ENCODE measurements at places on chromosomes 3 and 15.

DNA sequence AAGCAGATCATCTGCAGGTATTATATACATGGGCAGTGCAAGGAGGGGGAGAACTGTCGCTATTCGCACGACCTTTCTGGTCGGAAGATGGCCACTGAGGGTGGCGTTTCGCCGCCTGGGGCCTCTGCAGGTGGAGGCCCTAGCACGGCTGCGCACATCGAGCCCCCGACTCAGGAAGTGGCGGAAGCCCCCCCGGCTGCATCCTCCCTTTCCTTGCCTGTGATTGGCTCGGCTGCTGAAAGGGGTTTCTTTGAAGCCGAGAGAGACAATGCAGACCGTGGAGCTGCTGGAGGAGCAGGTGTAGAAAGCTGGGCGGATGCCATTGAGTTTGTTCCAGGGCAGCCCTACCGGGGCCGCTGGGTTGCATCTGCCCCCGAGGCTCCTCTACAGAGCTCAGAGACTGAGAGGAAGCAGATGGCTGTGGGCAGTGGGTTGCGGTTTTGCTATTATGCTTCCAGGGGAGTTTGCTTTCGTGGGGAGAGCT is 639 bp downstream of the MKRN3 start:
- DNase-seq = no peak

GRCh38 chr3:30895329-30895728 is 868 bp upstream of the GADL1 start:
- no peak for DNase-seq

GRCh38 chr15:70038730-70039392 is 58.9 kb downstream of the TLE3 start:
- no peak for DNase-seq

DNA sequence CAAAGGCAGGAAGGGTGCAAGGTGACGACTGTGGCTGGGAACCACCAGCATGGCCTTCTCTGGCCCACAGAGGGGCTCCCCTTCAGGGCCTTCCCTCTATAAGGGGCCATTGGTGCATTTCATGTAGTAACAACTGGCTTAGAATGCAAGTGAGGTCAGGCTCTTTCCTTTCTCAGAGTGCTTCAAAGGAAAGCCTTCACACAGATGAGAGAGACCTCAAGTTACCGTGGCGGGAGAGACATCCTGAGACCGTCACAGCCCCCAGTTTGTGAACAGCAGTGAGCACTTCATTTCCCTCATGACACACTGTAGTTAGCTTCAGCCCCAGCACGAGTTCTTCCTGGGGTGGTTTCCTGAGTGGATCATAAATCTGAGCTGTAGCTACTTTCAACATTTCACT is 96.6 kb upstream of the LIMD1 start:
- DNase-seq = no peak

DNA sequence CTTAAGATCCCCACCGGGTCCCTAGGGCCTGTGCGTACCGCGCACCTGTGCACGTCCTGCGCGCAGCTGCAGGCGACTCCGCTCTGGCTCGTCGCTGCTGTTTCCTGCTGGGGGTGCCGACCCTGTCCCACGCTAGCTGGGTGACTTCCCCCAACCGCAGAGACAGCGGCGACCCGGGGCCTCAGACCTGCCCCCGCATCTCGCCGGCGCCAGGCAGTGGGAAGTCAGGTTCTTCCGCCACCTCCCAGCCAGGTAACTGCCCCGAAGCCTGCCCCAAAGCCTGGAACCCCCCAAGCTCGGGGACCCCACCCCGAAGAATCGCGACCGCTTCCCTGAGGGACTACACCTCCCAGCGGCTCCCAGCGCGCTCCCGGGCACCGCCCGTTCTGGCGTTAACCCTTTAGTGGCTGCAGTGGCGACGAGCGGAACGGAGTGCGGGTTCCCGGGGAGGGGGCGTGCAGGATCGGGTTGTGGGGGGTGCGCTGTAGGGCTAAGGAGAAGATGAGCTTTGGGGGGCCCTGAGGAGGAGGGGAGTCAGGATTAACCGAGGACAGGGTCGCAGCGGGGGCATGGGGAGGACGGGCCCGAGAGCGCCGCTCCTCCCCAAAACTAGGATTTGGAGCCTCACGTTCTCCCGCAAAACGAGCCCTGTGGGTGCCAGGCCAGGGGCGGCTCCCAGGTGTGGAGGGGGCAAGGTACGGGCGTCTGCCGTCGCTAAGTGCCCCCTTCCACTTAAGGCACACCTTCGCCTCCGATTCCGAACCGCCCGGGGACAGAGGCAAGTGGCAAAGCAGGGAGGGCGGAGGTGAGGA is 589 bp downstream of the NEIL1 start:
- peak; percentile 85 for DNase-seq

GRCh38 chr15:35858707-35859106 is 312.7 kb upstream of the DPH6 start:
- no peak for DNase-seq

DNA sequence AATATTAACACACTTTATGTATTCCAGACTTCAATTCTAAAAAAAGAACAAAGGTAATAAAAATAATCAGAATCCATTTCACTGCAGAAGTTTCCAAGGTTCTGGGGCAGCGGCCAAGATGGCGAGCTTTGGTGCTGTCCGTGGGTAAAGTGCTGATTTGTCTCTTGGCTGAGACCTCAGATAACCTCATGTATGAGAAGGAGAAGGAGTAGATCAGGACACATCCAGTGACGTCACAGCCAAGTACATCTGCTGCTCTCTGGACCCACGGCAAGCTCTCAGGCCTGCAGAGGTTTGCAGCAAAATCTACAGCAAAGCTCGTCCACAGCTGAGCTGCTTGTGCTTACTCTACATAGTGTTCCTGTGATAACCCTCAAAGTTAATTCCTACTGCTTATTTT is 165.7 kb downstream of the MAGI1 start:
- DNase-seq = no peak

- peak; percentile 97 for DNase-seq
These were observed 6.4 kb downstream of the CELSR3 start for GRCh38 chr3:48656061-48656840.

DNA sequence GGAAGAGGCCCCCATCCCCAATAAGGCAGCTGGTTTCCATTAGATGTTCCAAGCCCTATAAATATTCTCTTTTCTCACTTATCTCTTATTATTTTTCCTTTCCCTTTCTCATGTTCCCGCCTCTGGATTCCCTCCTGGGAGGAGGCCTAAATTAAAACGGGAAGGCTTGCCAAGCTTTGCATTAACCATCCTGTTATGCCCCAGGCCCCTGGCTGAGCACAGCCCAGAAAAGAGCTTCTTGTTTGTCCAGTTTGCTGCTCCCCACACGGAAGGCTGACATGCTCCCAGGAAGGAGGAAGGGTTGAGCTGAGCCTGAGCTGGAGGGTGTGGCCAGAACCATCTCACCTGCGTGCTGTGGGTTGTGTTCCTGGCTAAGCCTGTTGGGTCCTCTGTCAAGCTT is 63.1 kb upstream of the BOC start:
- no peak for DNase-seq

DNA sequence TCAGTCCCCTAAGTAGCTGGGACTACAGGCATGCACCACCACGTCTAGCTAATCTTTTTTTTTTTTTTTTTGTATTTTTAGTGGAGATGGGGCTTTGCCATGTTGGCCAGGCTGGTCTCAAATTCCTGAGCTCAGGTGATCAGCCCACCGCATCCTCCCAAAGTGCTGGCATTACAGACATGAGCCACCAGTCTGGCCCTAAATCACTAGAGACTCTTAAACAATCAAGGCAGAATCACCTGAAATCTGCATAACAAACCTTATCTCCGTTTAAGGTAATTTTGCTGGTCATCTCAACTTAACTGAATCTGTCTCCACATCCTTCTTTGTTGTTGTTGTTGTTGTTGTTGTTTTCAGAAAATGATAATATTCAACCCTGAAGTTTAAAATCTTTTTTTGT is 5.6 kb upstream of the TRMT10C start:
- DNase-seq = no peak

DNA sequence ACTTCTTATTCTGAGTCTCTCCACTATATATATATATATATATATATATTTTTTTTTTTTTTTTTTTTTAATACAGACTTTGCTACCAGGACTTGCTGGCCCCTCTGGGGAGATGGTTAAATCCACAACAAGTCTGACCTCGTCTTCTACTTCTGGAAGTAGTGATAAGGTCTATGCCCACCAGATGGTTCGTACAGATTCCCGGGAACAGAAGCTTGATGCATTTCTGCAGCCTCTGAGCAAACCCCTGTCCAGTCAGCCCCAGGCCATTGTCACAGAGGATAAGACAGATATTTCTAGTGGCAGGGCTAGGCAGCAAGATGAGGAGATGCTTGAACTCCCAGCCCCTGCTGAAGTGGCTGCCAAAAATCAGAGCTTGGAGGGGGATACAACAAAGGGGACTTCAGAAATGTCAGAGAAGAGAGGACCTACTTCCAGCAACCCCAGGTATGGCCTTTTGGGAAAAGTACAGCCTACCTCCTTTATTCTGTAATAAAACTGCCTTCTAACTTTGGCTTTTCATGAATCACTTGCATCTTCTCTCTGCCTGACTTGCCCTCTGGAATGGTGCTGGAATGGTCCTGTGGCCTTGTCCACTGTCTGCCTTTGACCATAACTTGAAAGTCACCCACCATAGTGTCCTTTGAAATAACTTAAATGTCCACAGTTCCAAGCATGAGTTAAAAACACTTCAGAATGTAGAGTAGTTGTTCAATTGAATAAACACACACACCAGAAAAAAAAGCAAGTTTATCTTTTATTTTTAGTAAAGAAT is 32.4 kb downstream of the MLH1 start:
- no peak for DNase-seq

DNA sequence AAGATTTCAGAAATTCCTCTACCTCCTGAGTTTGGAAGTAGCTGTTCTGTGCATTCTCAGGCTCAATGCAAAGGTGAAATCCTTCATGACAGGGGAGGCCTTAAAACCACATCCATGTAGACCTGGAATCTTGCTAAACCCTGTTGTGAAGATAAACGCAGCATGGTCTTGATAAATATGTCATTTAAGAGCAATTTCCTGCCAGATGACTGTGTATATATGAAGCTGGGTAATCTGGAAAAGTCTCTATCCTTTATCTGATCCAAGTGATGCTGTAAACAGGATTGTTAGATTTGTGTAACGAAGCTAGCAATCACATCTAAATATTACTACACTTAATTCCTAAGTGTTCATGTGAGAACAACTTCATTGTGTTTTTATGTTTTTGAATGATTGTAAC is 9.1 kb downstream of the MCTP2 start:
- no peak for DNase-seq

DNA sequence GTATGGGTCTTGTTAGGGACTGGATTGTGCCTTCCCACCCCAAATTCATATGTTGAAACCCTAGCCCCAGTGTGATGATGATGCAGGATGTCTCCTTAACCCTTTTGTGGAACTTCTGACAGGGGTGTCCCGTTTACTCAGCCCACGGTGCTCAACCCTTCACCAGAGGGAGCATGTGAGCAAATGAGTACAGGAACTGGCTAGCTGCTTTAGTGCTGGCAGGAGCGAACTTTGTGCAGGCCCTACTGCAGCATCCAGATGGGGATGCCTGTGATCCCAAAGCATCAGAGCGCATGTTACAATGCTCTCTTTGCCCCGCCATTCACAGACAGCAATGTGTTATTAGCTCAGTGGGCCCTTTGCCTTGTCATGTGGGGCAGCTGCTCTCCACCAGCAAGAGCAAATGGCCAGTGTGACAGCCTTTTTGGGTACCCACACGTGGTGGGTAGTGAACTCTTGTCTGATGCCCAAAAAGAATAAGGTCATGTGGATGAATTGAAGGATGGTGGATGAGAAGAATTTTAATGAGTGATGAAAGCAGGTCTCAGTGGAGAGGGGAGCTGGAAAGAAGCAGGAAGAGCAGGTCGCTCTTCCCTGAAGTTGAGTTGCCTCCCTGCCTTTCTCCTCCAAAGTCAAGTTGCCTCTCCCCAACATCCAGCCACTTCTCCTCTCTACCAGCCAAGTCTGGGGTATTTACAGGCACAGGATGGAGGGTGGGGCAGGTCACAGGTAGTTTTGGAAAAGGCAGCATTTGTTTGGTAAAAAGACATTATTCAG is 63.3 kb upstream of the STRIT1 start:
- DNase-seq = peak; percentile 78

- no peak for DNase-seq
These were observed 6.8 kb upstream of the ADPGK start for GRCh38 chr15:72790302-72790910.

DNA sequence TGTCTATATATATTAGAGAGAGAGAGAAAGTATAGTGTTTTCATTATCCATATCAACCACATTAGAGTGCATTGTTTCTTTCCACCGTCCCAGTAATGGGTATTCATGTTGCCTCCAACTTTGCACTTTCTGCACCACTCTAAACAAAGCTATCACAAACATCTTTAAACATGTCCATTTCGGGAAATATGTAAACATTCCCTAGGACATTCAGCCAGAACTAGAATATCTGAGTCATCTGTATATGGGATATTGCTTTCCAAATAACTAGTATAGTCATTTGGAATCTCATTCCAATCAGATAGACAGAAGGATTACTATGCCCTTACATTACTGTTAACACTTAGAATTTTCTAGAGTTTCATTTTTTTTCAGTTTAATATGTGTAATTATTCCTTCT is 914.9 kb upstream of the EPHA6 start:
- DNase-seq = no peak

DNA sequence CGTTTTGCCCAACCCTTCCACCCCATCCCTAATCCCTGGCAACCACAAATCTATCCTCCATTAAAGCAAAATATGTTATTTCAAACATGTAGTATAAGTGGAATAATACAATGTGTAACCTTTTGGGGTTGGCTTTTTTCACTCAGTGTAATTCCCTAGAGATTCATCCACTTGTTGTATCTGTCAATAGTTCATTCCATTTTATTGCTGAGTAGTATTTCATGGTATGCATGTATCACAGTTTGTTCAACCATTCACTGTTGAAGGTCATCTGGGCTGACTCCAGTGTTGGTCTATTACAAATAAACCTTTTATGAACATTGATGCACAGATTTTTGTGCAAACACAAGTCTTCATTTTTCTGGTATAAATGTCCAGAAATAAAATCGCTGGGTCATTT is 38.8 kb downstream of the BSN start:
- no peak for DNase-seq

- DNase-seq = no peak
These were observed 135.0 kb downstream of the VPS8 start for GRCh38 chr3:184946917-184947316.

GRCh38 chr3:178419071-178419470 is 117.2 kb upstream of the KCNMB2 start:
- no peak for DNase-seq

- DNase-seq = no peak
These were observed 40.9 kb upstream of the ATP13A3 start for GRCh38 chr3:194527726-194528125.

- DNase-seq = no peak
These were observed 3.2 kb downstream of the SSR3 start for GRCh38 chr3:156551746-156552145.

Data from endodermal cell (in vitro differentiated cells).